Stimulated activated CD8-positive, alpha-beta memory T cell treated with anti-CD3 and anti-CD28 coated beads, Interleukin-15, amount 100 ng/mL, for 24 hours (primary cell): ENCODE measurements at places on chromosomes 3 and 15.

GRCh38 chr15:25785641-25786025 lies 77.5 kb downstream of the ATP10A start:
- DNase-seq: no peak

GRCh38 chr15:89406940-89407607 lies 72.5 kb upstream of the POLG start:
- no peak for DNase-seq

- no peak for DNase-seq
Measured at GRCh38 chr15:92809880-92810361, 90.2 kb upstream of the CHD2 start.

- no peak for DNase-seq
Measured at GRCh38 chr3:159852821-159853505, 135.7 kb upstream of the IL12A start.

GRCh38 chr3:54079314-54079713 lies 43.0 kb upstream of the CACNA2D3 start:
- DNase-seq: no peak

- no peak for DNase-seq
Measured at GRCh38 chr3:191290311-191291025, 38.7 kb upstream of the CCDC50 start.

DNA sequence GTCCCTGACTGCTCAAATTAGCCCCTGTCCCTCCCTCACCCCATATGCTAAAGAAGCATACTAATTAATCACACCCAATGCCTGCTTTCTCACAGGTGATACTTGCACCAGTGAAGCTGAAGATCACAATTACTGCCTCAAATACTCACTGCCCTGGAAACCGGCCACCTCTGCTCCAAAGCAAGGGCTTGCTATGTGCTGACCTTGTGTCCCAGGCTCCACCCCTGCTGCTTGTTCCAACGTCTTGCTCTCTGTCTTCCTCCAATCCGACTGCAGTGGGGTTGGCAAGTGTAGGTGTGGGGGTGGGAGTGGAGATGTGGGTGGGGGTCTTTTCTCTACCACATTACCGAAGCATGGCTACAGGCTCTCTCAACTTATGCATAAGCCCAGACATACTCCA lies 55.7 kb upstream of the PSMD6 start:
- no peak for DNase-seq

DNA sequence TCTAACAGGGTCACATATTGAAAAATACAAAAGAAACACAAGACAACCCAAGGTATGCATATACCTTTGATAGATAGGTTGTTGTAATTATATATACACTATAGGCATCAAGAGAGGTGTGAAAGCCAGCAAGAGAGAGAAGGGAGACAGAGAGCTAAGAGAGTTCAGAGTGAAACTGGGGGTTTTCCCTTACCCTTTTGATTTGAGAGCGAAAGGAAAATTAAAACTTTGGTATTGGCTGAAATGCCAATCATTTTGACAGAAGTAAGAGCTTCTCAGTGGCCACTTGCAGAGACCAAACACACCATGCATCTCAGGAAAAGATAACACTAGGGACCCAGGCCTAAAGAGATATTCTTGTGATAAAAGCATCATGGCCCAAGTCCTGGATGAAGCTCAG lies 183.6 kb downstream of the SHOX2 start:
- no peak for DNase-seq

GRCh38 chr15:46654993-46655392 lies 1020.2 kb downstream of the SQOR start:
- DNase-seq: no peak

- no peak for DNase-seq
Measured at GRCh38 chr3:176554264-176554663, 643.0 kb downstream of the TBL1XR1 start.

- DNase-seq: no peak
Measured at GRCh38 chr3:37144806-37145205, 29.6 kb downstream of the LRRFIP2 start.

- no peak for DNase-seq
Measured at GRCh38 chr15:26615927-26616302, 157.0 kb downstream of the GABRB3 start.
